ENCODE measurements at places on chromosomes 7 and 10. TPM values are rescaled to one million over a fixed set of nuclear protein-coding genes. Genes with fewer than 3 reads are reported as not detected.

Gene POMZP3
- total RNA-seq: 4.8 TPM

DNA sequence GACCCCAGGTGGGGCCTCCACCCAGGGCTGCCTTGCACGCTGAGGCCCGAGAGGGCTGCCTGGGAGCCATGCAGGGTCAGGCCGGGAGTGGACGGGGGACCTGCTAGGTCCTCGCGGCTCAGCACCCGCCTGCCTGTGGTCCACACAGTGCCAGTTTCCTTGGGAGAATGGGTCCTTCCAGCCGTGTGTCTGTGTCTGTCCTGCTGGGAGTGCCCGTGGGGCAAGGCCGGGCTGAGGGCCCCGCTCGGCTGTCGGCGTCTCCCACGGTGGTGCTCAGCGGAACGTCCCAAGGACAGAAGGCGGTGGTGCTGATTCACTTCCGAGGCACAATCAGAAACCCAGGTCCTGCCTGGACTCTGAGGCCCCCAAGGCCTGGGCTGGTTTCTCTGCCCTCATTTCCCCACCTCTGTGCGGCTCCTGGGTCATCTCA lies 23.2 kb upstream of the GTPBP4 start:
- no peak for DNase-seq

Gene ZNF511
- total RNA-seq: 22.6 TPM

Gene CPEB3
- 12.6 TPM for total RNA-seq

All from thyroid gland (tissue), 4 donors.